ENCODE measurements at places on chromosomes 7 and 10.

- DNase-seq: no peak
These were observed 12.8 kb downstream of the OR13A1 start for GRCh38 chr10:45302573-45302972.

GRCh38 chr10:74589226-74589673 lies 237.2 kb upstream of the KAT6B start:
- peak; percentile 25 for DNase-seq

DNA sequence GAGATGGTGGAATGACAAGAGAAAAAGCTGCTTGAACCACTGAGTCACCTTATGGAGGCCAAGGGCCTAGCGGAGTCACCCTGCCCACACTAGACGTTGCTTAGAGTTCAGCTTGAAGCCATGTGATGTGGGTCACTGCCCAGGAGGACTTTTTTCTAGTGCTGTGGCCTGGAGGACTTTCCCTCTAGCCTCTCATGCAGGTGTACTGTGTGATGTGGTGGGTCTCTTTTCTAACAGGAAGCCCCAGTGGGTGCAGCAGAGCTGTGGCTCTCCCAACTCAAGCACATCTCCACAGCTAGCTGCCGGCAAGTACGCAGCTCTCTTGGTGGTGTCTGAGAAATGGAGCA lies 13.6 kb downstream of the POR start:
- DNase-seq: no peak

- DNase-seq: no peak
These were observed 71.7 kb downstream of the TNS3 start for GRCh38 chr7:47510192-47510591.

GRCh38 chr10:33697016-33697415 lies 362.5 kb upstream of the NRP1 start:
- DNase-seq: no peak

- no peak for DNase-seq
These were observed 48.8 kb upstream of the SMNDC1 start for GRCh38 chr10:110353244-110354119.

GRCh38 chr7:13946181-13946580 lies 43.3 kb downstream of the ETV1 start:
- DNase-seq: no peak

- no peak for DNase-seq
These were observed 115.3 kb downstream of the KCNMA1 start for GRCh38 chr10:77522268-77522809.

DNA sequence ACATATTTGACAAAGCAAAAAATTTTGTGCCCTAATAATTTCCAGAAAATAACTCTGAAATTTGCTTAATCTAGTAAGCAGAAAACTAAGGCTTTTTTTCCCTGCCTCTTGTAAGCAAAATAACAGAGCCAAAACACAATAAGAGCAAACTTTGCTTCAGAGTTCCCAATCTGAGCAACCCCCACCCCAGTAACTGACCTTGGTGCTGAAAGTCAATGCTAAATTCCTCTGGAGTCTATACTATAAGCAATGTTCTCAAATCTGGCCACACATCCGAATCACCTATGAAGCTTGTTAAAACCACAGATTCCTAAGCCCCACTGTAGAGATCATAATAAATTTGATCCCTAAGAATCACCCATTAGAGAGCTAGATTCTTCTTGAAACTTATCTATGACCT lies 150.5 kb downstream of the ELAPOR2 start:
- DNase-seq: no peak

DNA sequence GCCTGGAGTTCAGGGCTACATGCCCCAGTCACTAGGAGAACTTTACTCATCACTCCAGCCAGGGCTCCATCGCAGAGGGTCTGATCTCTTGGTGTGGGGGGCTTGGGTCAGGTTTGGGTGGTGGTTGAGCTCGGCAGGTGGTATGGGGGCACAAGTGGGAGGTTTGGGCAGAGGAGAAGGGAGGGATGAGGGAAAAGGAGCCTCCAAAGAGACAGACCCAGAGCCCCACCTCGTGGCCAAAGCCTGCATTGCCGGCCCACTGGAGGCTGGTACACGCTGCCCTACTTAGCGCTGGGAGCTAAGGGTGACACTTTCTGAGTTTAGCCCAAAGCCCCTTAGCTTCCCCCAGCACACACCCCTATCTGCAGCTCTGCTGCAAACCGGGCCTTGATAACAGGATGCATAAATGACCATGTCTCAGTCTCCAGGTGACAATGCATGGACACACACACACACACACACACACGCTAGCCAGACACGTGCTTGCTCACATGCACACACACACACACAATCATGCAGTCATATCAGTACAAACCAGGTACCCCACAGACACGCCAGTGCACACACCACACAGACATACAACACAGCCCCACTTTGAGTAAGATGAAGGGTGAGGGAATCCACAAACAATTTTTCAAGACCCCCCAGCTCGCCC lies 14.7 kb downstream of the LZTS2 start:
- DNase-seq: peak; percentile 55

DNA sequence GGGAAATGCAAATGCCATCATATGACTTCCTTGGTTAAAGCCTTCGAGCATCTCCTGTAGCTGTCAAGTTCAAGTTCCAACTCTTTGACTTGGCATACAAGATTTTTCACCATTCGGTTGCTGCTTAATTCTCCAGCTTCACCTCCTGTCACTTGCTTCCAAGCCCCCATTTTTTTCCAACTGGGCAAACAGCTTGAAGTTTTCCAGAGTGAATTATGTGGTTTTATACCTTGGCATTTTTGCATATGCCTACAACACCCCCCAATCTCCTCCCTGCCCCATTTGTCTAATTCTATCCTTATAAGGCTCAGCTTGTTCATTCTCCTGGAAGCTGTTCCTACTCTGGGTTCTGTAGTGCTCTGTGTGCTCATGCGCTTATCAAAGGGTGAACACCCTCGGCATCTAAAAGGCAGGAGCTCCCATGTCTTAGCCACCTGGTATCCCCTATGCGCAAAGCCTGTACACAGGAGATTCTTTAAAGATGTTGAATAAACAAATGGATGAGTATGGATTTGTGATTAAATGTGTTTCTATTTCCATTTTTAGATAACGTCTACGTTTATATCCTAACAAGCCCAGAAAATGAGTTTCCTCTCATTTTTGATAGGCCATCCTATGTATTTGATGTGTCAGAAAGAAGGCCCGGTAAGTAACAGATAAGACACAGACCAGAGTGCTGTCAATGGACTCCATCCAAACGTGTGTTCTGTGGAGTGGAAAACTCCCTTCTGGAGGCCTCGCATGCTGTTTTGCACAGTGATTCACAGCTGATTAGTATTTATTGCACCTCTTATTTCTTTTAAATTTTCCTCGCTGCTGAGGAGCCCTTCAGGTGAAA lies 52.5 kb downstream of the CDHR3 start:
- DNase-seq: no peak

DNA sequence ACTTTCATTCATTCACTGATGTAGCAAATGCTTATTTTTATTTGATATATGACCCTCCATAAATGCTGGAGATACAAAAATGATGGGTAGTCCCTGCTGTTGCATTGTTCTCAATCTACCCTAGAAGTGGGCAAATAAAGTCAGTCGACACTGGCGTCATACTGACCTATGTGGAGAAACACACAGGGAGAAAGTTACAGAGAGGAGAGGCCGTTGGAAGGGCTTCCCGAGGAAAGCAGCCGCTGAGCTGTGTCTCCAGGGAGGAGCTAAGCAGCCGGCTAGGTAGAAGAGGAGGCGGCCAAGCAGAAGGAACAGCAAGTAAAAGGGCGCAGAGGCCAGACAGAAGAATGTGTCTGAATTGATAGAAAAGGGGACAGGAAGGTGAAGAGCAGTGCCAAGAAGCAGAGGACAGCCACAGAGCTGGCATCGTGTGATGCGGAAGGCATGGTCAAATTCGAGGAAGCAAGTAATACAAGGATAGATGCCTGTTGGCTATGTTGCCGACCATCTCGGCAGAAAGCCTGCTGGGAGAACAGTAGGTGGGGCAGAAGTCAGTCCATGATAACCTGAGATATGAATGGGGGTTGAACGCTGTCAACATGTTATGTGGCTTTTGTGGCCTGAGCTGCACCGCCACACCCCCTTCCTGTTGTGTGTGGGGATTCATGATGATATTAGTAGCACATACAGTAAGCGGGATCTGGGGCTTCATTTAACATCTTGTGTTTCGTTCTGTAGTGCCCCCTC lies 25.9 kb downstream of the ST8SIA6 start:
- DNase-seq: peak; percentile 62

DNA sequence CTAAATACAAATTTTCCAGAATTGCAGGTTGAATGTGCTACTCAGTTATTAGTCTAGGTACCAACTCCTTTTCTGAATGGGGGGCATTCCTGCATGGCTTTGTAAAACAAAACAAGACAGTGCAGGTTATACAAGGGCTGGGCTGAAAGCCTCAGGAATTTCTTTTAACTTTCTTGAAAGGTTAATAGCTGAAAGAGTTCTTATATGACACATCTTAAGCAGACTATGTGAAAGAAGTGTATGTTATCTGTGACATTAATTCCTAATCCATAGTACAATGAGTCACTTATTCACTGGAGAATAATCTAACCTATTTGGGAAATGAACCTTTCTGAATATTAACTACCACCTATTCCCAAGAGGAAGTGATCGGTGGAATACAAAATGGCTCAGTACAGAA lies 115.6 kb upstream of the FAM133B start:
- DNase-seq: no peak

- no peak for DNase-seq
These were observed 29.6 kb upstream of the DKK1 start for GRCh38 chr10:52284416-52285013.

- DNase-seq: no peak
These were observed 14.7 kb upstream of the PNLIPRP2 start for GRCh38 chr10:116606061-116606483.

DNA sequence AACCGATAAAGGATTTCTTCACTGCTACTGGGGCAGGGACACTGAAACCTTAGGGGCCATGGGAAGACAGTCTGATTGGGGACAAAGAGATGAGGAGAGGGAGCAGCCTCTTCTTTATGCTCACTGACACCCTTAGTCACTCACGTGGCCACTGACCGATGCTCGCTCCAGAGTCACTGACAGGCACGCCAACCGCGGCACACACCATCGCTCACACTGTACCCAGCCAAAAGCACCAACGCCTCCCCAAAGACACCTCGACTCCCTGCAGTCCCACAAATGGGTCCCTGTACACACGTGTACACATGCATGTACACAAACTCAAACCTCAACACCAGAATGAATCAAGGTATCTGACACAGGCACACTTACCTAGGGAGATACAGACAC lies 35.3 kb upstream of the SLF2 start:
- DNase-seq: no peak

DNA sequence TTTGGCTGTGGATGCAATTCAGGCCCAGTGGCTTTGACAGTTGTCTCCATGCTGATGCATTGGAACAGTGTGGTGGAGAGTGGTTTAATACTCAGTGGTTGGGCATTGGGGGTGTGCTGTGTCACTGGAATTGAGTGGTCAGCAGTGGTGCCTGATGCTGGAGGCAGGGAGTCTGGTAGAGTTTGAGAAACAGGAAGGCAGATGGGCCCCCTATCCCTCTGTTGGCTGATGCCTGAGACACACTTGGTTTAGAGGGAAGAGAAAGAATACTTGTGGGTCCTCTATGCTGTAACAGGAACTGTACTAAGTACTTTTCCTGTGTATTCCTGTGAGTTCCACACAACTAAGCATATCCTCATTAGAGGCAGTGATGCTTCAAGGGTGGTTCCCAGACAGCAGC lies 55.4 kb downstream of the EEPD1 start:
- DNase-seq: peak; percentile 81

- no peak for DNase-seq
These were observed 1.1 kb downstream of the IL2RA start for GRCh38 chr10:6061056-6061455.

Data from MV-4-11 (cell line).